ENCODE measurements at places on chromosomes 11 and 22.

- no peak for DNase-seq
Observed at GRCh38 chr11:60977224-60977623, 5.7 kb downstream of the CD6 start.

GRCh38 chr11:123125169-123125568 lies 63.2 kb upstream of the HSPA8 start:
- no peak for DNase-seq

DNA sequence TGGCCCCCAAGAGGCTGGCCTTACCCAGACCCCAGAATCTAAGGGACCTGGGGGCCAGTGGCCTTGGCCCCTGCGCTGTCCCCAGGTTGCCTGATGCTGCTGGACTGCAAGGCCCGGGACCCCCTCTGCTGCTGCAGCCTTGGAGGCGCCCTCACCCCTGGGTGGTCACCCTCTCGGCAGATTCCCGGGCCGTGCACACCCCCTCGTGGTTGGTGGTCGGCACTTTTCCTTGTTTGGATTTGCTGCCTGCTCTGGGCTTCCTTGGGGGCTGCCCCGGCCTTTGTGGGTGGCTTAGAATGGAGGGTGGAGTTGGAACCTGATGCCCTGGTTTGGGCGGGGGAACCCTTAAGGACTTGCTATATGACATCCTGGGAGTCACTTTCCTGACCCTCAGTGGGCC lies 5.3 kb downstream of the RIN1 start:
- no peak for DNase-seq

GRCh38 chr11:1370186-1371025 lies 19.3 kb upstream of the BRSK2 start:
- DNase-seq, result no peak

DNA sequence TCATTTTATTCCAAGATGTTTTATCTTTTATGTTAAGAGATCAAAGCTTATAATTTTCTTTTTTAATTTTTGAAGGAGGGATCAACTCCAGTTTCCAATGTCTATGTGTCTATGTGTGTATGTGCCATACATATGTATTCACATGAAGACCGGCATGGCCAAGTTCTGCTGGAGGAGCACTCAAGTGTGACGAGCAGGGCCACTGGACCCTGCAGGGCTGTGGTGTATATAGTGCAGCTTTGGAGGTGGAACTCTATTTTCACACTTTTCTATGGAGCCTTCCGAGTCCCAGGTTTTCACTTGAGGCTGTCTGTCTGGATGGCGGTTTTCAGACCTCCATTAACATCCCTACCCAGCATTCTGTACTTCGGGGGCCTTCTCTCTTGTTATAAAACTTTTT lies 36.5 kb upstream of the TTC12 start:
- DNase-seq, result no peak

DNA sequence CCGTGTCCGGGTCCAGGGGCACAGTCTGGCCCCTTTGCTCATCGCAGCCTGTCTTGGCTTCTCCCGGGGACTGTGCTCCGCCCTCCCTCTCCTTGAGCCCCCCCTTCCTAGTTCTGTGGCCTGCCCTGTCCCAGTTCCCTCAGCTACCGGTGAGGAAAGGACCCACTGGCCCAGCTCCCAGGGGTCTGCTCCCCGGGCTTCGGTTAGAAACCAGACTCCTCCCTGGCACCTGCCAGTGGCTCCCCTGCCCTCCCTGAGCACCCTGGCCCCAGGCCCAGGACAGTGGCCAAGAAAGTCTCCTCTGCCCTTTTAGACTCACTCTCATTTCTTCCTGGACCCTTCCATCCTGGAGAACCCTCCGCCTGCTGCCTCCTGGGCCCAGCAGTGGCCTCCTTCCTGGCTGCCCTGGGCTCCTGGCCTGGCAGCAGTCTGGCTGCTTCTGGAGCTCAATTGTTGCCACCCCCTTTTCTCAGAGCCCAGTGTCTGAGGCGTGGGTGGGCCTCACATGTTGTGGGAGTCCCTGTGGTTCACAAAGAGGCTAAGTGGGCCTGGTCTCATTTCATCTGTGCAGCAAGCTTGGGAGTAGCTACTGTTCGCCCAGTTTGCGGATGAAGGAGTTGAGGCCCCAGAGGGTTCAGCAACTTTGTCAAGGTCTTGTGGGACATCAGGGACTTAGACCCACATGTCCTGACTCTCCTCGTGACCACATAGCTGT lies 12.6 kb downstream of the PRDM11 start:
- DNase-seq, result no peak

DNA sequence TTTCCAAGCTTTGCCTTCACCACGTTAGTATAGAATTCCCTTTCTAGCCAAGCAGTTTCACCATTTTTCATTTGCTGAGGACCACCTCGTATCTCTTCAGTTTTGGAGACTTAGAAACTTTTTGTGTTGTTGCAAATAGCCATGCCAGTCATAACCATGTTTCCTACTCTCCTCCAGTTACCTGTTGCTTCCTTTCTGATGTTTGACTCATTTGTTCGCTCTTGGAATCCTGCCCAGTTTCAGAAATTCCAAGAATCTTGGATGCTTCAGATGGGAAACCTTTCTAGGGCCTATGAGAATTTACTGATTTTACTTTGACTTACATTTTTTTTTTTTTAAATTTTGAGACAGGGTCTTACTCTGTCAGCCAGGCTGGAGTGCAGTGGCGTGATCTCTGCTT lies 65.4 kb downstream of the PPP6R3 start:
- no peak for DNase-seq

DNA sequence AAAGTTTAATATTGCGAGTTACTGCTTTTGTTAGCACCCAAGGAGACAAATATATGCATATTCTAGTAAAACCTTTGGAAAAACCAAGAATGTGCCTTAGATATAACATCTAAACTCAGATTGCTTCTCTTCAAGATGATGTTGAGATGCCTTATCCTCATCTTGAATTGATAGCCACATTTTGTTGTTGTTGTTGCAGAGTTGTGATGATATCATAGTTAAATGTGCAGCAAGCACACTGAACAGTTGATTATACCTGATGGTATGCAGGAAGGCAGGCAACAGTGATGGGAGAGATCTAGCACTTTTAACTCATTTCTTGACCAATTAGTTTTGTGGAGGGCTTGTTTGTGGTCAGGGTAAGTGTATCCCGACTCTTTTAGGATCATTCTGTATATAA lies 48.0 kb downstream of the KDM2A start:
- no peak for DNase-seq

DNA sequence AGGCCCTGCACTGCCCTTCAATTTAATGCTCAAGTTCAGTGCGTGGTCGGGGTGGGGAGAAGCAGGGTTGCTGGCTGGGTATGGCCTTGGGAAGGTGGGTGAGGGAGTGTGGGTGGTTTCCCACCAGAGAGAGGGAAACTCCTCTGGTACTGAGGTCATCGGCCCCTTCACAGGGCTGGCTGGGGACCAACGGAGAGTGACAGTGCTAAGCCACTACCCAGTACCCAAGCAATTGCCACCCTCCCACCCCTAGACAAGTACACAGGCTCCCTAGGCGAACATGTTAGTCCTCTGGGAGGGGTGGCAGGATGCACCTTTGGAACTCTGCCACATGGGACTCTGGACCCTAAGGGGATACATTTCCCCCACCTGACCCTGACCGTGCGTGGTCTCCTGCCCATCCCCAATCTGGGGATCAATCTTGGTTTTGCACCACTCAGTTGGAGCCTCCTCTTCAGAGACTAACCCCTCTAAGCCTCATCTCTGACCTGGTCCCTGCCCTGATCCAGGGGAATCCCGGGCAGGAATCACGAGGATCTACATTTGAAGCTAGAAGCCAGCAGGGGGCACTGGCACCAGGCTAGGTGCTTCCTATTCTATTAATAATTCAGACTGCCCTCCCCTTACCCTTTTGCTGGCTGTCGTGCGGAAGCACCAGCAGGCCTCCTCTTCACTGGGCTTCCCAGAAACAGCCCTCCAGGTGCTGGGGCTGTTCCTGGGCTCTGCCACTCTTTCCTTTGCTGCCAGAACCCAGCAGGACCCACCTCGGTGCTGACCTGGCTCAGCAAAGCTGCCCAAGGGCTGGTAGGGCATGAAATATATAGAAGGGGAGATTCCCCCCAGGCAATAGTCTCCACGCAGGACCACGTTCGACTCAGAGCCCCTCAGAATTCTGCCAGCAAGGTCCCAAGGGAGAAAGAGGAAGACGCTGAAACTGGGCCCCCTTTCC lies 377.7 kb downstream of the TENM4 start:
- DNase-seq, result no peak

DNA sequence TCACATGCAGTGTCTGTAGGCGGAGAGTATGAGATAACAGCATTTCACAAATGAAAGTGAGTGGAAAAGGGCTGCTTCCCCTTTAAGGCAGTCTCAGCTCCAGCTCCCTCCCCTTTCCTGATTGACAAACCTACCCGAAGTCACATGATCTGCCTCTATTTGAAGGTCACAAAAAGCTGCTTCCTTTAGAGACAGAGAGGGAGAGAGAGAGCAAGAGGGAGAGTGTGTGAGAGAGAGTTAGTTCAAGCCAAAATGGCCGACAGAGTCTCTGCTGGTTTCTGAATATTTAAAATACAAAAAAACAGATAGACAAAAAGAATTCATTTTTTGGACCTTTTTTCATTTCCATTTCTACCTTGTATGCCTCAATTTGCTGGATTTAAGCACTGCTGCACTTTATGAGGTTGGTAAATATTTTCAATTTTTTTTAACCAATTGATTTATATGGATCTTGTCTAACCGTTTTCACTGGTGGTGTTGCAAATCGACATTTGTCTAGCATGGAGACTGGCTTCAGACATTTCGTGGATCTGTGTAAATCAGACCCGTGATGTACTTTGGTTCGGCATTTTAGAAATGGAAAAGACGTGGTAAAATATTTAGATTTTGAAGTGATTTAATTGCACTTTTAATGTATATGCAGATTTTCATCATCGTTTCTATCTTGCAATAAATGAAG lies at the start of gene TNRC6B:
TNRC6B (plus strand) TSS at position 188 of the 679 bp plus-strand sequence; CDS start at position 399, 211 bp downstream.
- DNase-seq, result peak; percentile 44

DNA sequence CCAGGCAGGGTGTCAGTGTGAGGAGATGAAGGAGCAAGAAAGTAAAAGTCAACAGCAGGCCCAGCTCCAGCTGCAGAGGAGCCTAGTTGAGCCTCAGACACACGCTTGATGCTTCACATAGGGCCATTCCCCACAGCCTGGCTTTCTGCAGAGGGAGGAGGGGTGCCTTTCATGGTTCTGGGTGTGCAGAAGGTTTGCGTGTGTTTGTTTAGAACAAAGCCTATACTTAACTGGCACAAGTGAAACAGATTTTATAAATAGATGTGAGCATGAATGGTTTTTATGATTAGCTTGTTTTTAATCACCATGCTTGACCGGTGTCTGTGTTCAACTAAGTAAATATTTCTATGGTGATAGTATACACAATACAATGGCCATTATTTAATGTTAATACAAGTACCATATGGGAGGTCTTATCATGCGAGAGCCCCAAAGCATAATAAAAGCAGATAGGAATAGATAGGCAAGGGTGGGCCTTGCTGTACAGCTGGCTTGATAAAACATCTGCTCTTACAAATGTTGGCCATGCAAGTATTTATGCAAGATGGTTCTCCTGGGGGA lies 290.2 kb downstream of the ETS1 start:
- no peak for DNase-seq

GRCh38 chr11:17063171-17064002 lies 14.1 kb downstream of the RPS13 start:
- no peak for DNase-seq

GRCh38 chr11:119185981-119186634 lies 833 bp downstream of the NHERF4 start:
- no peak for DNase-seq

DNA sequence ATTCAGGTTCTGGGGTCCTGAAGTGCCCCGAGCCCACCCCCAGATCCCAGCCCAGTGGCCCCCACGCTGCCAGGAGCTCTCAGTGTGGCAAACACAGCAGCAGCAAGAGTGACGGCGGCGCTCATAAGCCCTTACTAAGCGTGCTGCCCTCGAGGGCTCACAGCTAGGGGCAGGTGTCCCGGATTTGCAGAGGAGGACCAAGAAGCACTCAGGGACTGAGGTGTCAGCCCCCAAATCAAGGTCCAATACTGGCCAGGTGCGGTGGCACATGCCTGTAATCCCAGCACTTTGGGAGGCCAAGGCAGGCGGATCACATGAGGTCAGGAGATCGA lies 25.4 kb downstream of the CELSR1 start:
- DNase-seq, result no peak

- DNase-seq, result no peak
Observed at GRCh38 chr11:133669371-133670053, 137.2 kb upstream of the OPCML start.

DNA sequence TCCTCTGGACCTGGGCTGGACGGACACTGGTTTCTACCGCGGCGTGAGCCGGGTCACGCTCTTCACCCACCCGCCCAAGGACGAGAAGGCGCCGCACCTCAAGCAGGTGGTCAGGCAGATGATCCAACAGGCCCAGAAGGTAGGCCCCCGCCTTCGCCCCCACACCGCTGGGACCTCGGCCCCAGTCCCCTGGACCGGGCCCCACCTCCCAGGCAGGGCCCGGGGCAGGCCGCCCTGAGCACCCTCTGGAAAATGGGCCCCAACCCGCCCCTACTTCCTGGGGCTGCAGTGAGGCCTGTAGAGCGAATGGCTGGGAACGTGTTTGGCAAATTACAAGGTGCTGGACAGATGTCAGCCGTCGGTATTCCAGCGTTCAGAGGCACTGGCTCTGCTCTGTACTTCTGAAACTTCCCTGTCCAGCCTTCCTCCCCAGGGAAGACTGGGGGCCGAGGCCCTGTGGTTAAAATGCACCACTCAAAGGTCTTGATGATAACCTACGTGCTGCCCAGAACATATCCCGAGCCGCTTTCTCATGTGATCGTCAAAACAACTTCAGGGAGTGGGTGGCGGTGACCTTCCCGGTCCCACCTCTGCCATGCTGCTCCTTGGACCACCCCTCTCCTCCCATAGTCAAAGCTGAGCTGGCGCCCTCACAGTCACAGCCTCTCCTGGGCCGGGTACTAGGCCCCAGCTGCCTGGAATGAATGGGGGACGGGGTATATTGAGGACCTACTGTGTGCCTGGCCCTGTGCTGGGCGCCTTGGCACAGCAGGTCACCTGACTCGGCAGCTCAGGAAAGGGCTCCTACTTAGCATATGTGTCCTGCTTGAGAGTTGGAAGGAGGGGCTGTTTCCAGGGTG lies 869 bp downstream of the FAM83F start:
- no peak for DNase-seq

DNA sequence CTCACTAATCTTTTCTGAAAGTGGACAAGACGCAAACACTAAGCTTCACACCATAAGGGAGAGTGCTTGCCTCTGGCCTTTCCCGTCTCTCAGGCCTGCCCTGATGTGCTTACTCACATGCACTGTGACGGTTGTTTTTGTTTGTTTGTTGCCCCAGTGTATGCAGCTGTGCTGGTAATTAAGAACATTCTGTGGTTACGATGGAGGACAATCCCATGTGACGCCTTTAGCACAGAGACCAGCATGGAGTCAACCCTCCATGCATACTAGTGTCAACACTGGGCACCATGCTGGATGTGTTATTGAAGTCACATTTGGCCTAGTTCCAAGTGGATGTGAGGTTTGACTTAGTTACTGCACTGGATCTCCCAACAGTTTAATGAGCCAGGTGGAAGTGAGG lies 27.8 kb upstream of the CDON start:
- no peak for DNase-seq

All from stimulated activated CD8-positive, alpha-beta memory T cell treated with anti-CD3 and anti-CD28 coated beads, Interleukin-15, amount 100 ng/mL, for 1 hour (primary cell).